ENCODE measurements at places on chromosomes 6 and 20.
A peak's percentile ranks its signal among the peaks of the same experiment; 100 is the strongest.

DNA sequence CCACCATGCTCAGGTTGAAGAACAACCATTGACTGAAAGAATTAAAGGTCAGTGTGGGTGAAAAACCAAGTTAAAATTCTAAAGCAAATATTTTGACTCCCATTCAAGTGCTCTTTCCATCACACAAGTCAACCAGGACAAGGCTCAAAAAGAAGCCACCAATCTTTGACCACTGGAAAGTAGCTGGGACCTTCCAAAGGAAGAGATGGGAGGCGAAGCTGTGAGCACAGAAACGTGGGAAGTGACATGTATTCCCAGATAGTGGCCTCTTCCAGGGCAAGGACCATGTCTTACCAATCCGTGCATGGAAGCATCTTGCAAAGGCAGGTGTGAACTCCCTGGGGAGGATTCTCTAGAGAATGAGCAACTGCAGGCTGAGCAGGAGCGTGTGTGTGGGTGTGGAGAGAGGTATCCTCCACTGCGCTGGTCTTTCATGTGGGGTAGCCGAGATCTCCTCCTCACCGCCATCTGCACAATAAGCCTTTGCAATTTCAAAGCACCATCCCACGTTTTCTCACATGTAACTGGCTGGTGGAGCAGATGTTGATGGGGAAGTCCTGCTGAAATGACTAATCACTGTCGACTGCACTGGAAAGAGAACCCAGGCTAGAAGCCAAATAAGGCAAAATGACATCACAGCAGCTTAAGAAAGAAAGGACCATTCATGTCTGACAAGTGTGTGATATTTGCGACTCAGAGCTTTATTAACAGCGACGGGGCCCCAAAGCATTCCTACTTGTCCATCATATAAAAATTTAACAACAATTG is 189.4 kb upstream of the RREB1 start:
- DNase-seq, result no peak

DNA sequence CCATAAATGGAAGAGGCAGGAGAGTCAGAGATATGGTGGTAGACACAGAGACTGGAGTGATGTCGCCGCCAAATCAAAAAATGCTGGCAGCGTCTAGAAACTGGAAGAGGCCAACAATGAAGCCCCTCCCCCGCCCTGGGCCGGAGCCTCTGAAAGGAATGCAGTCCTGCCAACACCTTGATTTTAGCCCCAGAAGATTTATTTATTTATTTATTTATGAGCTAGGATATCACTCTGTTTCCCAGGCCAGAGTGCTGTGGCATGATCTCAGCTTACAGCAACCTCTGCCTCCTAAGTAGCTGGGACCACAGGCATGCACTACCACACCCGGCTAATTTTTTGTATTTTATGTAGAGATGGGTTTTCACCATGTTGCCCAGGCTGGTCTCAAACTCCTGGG is 82.6 kb upstream of the CCDC167 start:
- DNase-seq, result no peak

DNA sequence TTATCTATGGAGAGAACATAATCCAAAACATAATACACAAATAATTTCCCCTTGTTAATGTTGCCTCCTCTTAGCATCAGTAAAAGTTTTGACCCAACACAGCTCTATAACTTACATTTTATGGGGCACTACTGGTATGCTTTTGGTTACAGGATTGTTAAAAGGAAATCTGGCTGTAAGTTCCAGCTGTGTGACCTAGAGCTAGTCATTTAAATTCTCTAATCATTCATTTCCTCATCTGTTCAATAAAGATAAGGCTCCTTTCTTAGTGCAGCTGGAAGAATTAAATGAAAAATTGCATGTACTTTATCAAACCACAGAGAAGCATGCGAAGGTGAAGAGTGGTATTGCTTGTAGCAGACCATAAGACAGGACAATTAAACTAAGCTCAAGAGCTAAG is 4.6 kb downstream of the SLC17A2 start:
- no peak for DNase-seq

DNA sequence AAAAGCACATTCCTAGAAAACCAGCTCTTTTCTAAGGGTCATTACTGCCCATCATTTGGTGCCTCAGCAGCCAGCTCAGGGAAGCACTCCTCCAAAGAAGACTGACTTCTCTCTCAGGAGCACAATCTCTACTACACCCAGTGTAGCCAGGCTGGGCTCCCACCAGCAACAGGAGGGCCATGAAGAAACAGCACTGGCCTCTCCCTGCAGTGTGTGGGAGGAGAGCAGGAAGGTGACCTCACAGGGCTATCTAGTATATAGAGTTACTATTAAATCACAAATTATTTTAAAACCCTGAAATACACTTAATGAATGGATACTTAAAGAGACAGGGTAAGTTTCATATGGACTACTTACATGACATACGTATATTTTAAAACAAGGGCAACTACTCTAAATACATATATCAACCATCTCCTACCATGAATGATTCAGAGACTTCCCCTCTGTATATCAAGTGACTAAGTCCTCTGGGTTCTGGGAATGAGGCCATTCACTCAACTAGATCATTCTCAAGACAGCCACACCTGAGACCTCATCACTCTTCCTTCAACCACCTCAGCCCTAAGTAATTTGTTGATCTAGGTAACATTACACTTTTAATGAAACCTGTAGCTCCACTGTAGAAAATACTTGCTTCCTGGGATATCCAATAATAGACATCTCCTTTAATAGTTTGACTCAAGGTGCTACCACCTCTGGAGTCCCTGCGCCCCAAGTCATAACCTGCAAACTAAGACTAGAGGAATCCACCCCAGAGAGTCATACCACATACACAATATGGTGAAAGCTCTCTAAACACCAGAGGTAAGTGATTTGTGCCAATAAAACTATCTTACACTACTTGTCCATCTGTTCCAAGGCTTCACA is 25.2 kb downstream of the TBX18 start:
- DNase-seq, result no peak

- DNase-seq, result peak; percentile 54
Measured at GRCh38 chr20:42027746-42028268, 409.6 kb upstream of the CHD6 start.

DNA sequence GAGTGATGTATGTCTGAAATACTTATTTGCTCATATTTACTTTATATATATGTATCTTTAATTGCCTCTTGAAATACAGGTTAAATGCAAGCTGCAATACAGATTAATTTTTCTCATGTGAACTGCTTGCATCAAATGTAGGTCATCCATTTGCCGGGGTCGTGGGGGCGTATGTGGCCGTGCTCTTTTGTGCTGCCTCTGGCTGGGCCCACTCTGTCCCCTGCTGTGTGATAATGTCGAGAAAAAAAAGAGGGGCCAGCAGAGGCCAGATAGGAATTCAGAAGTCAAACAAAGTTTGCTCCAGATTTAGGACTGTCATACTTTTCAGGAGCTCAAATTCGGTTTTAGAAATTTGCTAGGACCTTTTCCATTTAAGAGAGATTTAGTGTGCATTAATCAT is 459.6 kb upstream of the SOX4 start:
- DNase-seq, result no peak

DNA sequence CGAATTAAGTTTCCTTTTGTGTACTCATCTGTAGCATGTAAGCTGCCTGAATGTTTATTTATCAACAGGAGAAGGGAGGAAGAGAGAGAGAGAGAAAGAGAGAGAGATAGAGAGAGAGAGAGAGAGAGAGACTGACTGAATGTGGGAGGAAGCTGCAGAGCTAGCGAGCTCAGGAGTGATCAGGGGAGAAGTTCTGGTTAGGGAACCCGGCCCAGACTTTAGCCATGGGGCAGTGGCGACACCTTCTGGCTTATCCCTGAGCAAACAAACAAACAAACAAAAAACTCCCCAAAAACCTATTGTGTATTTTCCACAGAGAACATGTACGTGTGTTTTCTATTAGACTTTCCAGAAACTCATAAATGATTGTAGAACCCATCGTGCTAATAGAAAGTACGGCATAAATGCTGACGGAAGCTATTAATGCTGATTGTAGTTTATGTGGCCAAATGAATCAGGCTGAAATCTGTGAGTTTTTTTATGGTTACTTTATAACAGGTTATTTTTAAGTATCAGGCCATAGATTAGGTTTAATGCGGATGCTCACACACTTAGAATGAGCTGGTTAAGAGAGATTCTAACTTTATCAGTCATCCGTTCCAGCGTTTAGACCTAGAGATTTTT is 92.8 kb downstream of the CLIC5 start:
- DNase-seq, result no peak

GRCh38 chr6:109515781-109516409 is 32.9 kb upstream of the ZBTB24 start:
- DNase-seq, result no peak

Measured in NCI-H1092 treated with DMSO at 0.1 percent for 48 hours (cell line).